ENCODE measurements at places on chromosomes 4 and X.

GRCh38 chr4:6746721-6747293, 30.8 kb downstream of the BLOC1S4 start:
- DNase-seq = no peak

- no peak for DNase-seq
Observed at GRCh38 chr4:25702848-25703247, 47.2 kb downstream of the SLC34A2 start.

DNA sequence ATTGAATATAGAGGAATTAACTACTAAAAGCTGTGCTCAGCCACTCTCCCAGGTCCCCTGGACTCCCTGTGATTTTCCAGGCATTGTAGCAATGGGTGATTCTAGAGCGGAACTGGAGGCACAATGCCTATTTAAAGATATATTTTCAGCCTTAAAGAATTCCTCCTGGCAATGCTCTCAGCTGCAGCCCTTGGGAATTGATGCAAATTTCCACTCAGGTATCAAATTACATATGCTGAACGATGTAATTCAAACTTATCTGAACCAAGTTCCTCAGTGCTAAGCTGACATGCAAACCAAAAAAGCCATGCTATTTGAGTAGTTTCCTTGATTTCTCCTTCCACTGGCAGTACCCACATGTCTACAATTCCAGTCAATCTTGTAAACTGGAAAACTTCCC, 86.3 kb upstream of the GABRA3 start:
- DNase-seq = no peak

GRCh38 chrX:142005532-142005931, 101.8 kb downstream of the MAGEC1 start:
- DNase-seq = no peak

DNA sequence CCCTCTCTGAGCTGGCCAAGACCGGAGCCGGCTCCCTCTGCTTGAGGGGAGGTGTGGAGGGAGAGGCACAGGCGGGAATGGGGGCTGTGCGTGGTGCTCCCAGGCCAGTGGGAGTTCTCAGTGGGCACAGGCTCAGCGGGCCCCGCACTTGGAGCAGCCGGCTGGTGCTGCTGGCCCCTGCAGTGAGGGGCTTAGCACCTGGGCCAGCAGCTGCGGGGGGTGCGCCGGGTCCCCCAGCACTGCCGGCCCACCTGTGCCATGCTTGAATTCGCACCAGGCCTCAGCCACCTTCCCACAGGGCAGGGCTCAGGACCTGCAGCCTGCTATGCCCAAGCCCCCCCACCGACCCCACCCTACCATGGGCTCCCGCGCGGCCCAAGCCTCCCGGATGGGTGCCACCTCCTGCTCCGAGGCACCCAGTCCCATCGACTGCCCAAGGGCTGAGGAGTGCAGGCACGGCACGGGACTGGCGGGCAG, 602.5 kb downstream of the KCTD8 start:
- DNase-seq = no peak

- no peak for DNase-seq
Observed at GRCh38 chr4:177532358-177532757, 90.1 kb upstream of the AGA start.

GRCh38 chrX:104564921-104565703, 887 bp upstream of the IL1RAPL2 start:
- DNase-seq = peak; percentile 30

- DNase-seq = no peak
Observed at GRCh38 chrX:103249805-103250204, 5.2 kb downstream of the TCEAL8 start.

DNA sequence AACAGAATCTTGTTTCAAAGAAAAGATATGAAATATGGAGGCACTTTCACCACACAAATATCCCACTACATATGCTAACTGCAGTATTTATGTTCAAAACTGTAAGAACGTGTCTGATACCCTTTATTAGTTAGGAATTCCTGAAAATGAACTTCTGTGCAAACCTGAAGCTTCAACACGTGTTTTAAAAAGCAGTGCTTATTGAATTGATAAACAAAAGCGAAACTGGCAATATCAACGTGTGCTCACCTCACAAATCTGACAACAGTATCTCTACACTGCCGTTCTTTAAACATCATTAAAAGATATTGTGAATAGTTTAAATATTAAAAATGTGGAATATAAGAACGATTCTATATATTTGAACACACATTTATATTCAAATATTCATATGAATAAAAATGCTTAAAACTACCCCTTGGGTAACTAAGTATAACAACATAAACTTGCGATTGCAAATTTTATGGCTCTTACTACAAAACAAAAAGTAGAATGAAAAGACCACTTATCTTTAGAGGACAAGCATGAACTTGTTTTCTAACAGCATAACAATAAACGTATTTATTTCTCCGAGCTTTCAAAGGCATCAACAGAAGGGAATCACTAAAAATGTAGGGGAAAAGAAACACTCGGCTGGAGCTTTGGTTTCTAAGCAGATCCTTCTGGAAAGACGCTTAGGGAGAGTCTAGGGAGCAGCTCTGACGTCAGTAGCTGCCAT, at the start of gene LRP2BP:
LRP2BP (minus strand) TSS at position 687 of the 718 bp plus-strand sequence. CDS start 17,738 bp downstream, outside the sequence.
- DNase-seq = no peak

- DNase-seq = no peak
Observed at GRCh38 chrX:38220024-38220414, 652 bp downstream of the SRPX start.

- DNase-seq = no peak
Observed at GRCh38 chrX:134948333-134949241, 42.2 kb upstream of the SMIM10 start.

- no peak for DNase-seq
Observed at GRCh38 chr4:187193141-187193540, 469.5 kb upstream of the FAT1 start.

DNA sequence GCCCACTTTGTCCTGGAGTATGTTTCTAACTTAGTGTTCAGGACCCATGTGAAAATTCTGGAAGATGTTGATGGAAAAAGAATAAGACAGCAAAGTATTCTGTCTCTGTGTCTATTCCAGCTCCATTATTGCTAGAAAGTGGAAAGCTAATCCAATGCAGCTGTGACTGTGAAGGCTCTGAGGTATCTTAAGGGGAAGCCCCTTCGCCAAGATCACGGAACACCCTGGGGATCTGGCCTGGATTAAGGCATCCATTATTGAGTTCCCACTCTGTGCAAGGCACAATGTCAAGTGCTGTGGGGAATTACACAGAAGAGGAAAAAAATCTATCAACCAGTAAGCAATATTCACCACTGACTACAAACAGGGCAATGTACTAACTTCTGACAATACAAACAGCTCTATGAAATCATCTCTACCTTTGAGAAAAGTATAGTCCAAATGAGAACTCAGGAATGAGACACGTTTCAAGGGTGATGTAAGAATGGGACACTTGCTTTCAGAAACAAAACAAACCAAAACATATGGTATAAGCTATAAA, 222.1 kb downstream of the LDB2 start:
- no peak for DNase-seq

DNA sequence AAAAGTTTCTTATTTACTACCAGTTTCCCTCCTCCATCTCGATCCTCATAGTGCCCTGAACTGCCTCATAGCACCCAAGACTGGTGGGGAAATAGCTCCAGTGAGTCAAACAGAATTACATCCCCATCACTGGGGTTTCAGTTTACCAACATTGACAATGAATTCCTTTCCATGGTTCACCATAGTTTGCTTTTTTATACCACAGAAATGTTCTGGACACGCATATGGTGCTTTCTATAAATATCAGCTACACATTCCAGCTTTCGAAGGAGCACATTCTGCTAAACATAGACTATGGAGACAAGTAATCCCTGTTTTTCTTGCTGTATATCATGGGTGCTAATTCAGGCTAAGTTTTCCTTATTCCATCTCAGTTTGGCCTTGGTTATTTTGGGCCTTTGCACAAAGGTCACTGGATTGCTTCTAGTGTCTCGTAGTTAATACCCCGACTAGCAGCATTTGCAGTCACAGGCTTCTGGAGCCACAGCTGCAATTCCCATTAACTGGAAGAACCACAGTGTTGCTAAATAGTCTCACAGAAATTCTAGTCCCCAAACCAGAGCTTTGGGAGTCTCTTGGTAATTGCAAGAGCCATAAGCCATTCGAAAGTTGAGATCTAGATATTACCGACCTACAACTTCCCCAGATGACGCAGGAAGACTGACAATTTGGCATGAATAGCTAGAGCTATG, 53.4 kb upstream of the TRPC3 start:
- DNase-seq = no peak

DNA sequence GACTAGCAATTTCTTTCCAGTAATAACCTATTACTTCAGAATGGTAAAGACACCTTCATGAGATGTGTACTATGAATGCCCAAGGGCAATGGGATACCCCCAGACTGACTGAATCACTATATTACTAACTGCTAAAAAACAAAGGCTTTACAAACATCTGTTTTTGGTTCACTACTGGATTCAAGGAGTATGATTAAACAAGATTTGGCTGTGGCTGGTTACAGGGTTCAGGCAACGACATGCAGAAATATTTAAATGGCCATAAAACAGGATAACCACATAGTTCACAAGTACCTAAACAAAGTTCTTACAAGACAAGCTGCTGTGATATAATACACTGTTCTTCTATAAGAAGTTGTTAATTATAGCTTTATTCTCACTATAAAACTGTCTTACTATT, 128.2 kb downstream of the FRYL start:
- DNase-seq = no peak

DNA sequence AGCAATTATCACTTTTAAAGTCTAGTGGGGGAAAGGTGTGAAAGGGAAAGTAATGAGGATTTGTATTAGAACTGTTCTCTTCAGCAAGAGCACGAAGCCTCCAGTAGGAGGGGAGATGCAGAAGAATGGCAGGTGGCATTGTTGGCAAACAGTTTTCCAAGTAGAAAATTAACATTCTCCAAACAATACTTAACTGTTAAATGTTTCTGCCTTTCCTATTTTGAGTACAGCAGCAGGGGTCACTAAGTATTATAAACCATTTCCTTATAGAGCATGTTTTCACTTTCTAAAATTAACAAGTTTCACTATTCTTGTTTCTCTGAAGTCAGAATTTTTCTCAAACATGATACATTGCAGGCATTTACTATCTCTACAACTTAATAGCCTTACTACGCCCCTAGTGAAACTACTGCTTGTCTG, 58.7 kb downstream of the LEF1 start:
- no peak for DNase-seq

DNA sequence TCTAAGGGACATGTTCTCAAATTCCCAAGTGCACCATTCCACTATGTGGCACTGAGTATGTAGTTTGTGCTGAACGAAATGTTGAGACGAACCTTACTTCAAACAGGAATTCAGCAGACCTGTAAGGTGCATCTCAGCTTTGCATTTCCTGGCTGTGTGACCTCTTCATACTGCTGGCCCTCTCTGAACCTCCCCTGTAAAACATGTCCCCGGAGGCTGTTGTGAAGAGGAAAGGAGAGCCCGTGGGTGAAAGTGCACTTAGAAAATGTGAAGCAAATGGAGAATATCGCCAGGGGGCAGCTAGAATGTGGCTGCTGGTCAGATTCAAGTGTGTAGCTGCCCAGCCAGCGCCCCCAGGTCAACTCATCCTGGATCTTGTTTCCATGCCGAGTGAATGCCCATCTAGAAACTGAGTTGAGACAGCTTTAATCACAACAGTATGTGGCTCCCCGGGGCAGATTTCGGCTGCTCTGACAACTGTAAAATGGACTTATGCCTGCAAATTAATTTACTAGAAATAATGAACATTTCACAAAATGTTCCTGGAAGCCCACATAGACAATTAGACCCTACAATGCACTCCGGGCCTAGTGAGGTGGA, 263.3 kb downstream of the EVC2 start:
- no peak for DNase-seq

DNA sequence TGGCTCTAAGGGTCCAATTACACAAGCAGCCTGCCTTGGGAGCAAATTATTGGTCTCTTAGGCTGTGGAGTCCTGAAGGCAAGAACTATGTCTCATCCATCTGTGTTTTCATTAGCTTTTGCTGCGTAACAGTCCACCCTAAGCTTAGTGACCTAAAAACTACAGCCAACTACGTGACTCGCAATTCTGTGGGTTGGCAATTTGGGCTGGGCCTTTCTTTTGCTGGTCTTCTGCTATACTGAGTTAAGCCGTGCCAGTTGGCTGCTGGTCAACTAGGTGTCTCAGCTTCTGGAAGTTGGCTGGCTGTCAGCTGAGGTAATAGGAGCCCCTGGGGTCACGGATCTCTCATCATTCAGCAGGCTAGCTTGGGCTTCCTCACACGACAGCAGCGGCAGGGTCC, 205.6 kb upstream of the S100G start:
- DNase-seq = no peak

DNA sequence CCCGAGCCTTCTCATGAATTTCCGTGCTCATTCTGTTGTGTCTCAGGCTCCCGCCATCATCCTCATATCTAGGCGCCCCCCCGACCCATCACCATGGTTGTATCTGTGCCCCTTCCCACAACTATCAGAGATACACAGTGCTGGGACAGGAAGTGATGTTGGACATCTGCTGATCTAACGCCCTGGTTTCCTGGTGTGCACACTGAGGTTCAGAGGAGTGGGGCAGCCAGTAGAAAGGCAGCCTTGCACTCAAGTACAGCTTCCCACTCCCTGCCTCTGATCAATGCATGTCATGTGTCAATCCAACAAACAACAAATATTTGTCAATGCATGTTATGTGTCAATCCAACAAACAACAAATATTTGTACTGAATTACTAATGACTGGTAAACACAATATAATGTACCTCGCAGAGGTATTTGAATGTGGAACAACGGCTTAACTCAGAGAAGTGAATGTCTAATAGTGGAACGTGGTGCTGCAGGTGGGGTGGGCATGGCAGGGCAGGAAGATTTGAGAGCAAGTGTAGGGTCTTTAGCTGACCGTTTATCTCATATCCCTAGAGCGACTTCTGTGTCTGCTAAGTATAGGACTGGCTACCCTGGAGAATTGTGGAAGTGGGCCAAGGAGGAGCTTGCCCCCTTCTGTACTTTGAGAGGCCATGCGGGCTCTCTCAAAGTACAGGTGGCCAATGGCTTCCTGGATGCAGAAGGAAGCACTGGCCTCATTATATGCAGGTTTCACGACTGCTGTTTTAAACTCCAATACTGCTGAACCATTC, 10.3 kb upstream of the SEL1L3 start:
- no peak for DNase-seq
